ENCODE measurements at places on chromosomes 16 and 17. TPM values are rescaled to one million over a fixed set of nuclear protein-coding genes. Genes with fewer than 3 reads are reported as not detected.

DNA sequence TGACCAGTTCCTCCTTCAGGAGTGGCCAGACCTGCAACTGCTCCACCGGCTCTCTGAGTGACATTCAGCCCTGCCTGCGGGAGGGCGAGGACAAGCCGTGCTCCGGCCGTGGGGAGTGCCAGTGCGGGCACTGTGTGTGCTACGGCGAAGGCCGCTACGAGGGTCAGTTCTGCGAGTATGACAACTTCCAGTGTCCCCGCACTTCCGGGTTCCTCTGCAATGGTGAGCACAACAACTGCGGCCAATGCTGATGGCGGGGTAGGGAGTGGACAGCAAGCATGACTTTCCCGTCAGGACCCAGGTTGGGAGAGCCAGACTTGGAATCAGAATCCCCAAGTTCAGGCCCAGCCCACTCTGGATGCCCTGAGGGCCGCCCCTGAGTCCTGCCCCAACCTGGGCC, 12.2 kb downstream of the ITGB4 start:
- H3K36me3 ChIP-seq: no peaks in the 10 kb centered on the region
- no peaks in the 10 kb centered on the region for H3K27me3 ChIP-seq
- DNase-seq: no peak
- H3K27ac ChIP-seq: no peak overlapping the region

DNA sequence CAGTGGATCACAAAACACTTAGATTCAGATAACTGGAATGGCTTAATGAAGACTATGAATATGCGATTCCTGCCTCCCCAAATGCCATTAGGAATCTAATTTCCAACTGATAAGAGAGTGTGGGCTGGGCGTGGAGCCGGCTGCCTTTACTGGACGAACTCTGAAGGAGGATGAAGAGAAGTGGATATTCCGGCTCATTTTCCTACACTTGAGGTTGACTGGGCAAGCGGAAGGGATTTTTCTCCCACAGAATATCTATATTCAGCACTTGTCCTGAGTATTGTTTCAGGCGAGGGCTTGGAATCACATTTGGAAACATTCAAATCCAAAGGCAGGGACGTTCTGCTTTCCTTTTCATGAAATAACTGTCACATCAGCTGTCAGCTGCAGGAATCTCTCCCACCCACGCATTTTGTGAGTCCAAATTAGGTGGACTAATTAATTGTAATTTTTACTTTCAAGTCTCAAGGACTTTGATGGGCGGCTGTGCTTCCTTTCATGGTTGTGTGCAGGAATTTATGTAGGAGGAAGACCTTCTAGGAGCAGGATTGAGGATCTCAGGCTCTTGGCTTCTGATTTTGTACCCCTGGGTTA, 138.5 kb downstream of the PITPNC1 start:
- DNase-seq: no peak
- H3K4me3 ChIP-seq: no peak overlapping the region
- H3K27ac ChIP-seq: no peak overlapping the region
- H3K27me3 ChIP-seq: no peaks in the 10 kb centered on the region
- H3K36me3 ChIP-seq: no peaks in the 10 kb centered on the region

DNA sequence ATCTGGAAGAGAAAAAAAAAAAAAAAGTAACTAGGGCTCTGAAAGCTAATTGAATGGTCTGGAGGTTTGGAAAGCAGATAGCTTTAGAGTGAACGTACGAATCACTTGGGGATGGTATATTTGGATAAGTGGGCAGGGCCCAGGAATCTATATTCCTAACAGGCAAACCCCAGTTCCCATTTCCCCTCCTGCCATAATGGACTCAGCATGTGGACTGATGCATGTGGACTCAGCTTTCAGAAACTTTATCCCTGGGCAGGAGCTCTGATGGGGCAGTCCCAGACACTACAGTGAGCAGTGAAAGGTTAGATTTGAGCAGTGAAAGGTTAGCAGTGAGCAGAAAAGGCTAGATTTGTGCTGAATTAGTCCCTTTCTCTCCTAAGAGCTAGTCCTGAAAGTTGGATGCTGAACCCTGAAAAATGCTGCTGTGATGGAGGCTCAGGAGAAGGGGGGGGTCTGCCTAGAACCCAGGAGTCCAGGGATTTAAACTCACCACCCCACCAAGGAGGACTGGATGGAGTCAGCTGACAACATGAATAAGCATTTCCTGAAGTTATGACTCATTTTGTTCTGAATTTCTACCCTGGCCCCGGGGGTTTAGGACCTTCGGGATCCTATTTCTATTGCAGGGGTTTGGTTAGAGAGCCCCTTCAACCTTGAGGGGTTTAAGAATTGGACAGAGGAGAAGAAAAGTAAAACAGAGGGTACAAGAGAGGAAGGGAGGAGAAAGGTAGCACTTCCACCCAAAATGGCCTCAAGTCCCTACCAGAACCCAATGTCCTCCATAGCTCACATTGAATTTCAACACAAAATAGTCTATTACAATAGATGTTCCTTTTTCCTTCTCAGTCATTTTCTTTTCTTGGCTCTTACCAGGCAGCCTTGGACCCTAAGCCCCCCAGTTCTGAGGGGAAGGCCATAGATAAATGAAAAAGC, 10.3 kb upstream of the FZD2 start:
- H3K36me3 ChIP-seq: no peaks in the 10 kb centered on the region
- no peak for DNase-seq
- H3K27ac ChIP-seq: no peak overlapping the region
- no peak overlapping the region for H3K4me3 ChIP-seq

- no peak for DNase-seq
- H3K27me3 ChIP-seq: no peaks in the 10 kb centered on the region
- peaks cover 2% of the 10 kb centered on the region for H3K4me1 ChIP-seq
These were observed 50.1 kb downstream of the PRMT7 start for GRCh38 chr16:68360956-68361355.

- H3K4me3 ChIP-seq: no peak overlapping the region
- no peak overlapping the region for H3K27ac ChIP-seq
- H3K27me3 ChIP-seq: no peaks in the 10 kb centered on the region
- H3K36me3 ChIP-seq: no peaks in the 10 kb centered on the region
- no peak for DNase-seq
These were observed 327.3 kb upstream of the CDH8 start for GRCh38 chr16:62363501-62363900.

GRCh38 chr17:15238057-15238456, 27.1 kb downstream of the PMP22 start:
- no peak for DNase-seq
- no peak overlapping the region for H3K27ac ChIP-seq
- H3K36me3 ChIP-seq: no peaks in the 10 kb centered on the region

GRCh38 chr16:2468233-2468724, 2.8 kb upstream of the NTN3 start:
- H3K4me1 ChIP-seq: peaks cover 7% of the 10 kb centered on the region
- no peak overlapping the region for H3K27ac ChIP-seq
- no peaks in the 10 kb centered on the region for H3K36me3 ChIP-seq
- peaks cover 6% of the 10 kb centered on the region for H3K27me3 ChIP-seq
- H3K4me3 ChIP-seq: peak overlapping the region; percentile 47
- peak; percentile 45 for DNase-seq

DNA sequence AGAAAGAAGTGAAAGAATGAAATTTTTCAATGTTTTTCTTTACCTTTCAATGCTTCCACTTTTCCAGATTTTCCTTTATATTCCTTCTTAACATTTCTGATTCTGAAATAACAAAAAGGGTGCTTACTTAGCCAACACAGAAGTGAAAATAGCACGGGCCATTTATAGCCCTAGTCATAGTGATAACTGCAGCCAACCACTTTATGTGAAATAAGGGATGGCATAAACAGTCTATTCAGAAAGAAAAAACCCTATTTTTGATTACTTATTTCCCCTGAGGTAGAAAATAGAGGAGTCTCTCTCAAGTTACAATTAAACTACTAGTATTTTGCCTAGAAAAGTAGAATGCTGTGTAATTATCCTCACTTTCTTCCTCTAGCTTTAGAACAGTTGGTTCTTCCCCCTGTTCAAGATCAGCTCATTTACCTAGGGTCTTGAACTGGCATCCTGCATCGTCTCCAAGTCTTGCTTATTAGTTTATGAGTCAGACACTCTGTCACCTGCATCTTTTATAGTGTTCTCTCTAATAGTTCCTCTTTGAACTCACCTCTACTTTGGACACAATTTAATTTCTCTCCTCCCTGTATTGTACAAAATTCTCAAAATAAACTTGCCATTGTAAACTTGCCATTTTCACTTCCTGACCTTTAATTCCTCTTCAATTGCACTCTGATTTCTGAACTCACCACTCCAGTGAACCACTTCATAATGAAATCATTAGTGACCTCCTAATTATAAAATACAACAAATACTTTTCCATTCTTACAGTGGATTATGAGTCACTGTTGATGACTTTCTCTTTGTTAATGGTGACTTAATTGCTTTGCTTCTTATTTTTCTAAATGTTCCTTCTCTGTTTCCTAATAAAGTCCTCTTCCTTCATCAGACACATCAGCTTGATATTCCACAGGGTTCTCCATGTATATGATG, 23.6 kb downstream of the ABCA6 start:
- DNase-seq: no peak
- H3K27ac ChIP-seq: no peak overlapping the region
- no peaks in the 10 kb centered on the region for H3K27me3 ChIP-seq
- H3K4me1 ChIP-seq: peaks cover 2% of the 10 kb centered on the region

DNA sequence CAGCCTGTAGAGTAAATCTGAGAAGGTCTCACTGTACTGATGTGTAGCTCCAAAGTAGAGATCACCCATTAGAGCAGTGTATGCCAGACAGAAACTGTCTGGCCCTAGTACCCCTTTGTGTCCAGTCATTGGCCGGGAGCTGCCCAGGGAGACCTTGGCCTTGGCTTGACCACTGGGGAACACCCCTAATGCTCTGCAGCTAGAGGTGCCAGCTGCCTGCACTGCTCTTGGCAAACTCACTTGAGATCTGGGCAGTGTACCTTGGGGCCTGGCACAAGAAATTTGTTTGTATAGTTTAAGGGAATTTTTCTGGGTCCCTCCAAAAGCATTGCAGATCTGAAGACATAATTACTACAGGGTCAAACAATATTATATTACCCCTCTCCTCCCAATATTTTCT, 78.7 kb upstream of the MPHOSPH6 start:
- H3K4me3 ChIP-seq: no peak overlapping the region
- no peaks in the 10 kb centered on the region for H3K27me3 ChIP-seq
- no peak overlapping the region for H3K27ac ChIP-seq
- DNase-seq: no peak
- no peaks in the 10 kb centered on the region for H3K36me3 ChIP-seq
- H3K4me1 ChIP-seq: no peaks in the 10 kb centered on the region

- no peak overlapping the region for H3K4me3 ChIP-seq
- no peak for DNase-seq
- peaks cover 7% of the 10 kb centered on the region for H3K4me1 ChIP-seq
- no peaks in the 10 kb centered on the region for H3K36me3 ChIP-seq
These were observed 468.1 kb downstream of the SOX9 start for GRCh38 chr17:72588961-72589360.

DNA sequence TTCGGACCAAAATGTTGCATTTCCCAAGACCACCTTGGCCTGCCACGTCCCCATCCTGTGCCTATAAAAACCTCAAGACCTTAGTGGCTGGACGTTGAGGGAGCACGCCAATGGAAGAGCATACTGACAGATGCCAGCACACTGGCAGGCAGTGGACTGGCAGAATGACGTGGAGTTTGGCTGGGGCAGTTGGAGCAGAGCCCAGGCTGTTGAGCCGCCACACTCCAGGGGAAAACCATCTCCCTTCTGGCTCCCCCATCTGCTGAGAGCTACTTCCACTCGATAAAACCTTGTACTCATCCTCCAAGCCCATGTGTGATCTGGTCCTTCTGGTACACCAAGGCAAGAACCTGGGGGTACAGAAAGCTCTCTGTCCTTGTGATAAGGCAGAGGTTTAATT, 494.1 kb downstream of the CDH11 start:
- H3K36me3 ChIP-seq: no peaks in the 10 kb centered on the region
- H3K4me3 ChIP-seq: no peak overlapping the region
- no peak for DNase-seq
- H3K4me1 ChIP-seq: no peaks in the 10 kb centered on the region

- H3K27ac ChIP-seq: no peak overlapping the region
- DNase-seq: no peak
- H3K4me1 ChIP-seq: no peaks in the 10 kb centered on the region
- H3K4me3 ChIP-seq: no peak overlapping the region
- no peaks in the 10 kb centered on the region for H3K27me3 ChIP-seq
These were observed 38.0 kb upstream of the MNT start for GRCh38 chr17:2438823-2439222.

GRCh38 chr16:1330931-1331711, 2.3 kb upstream of the BAIAP3 start:
- H3K4me3 ChIP-seq: no peak overlapping the region
- no peaks in the 10 kb centered on the region for H3K36me3 ChIP-seq
- DNase-seq: no peak
- no peak overlapping the region for H3K27ac ChIP-seq
- no peaks in the 10 kb centered on the region for H3K27me3 ChIP-seq

GRCh38 chr17:72385475-72385874, 264.7 kb downstream of the SOX9 start:
- no peak for DNase-seq
- H3K36me3 ChIP-seq: no peaks in the 10 kb centered on the region
- no peaks in the 10 kb centered on the region for H3K4me1 ChIP-seq
- no peak overlapping the region for H3K4me3 ChIP-seq

GRCh38 chr17:82445542-82445941, 5.0 kb downstream of the CYBC1 start:
- no peaks in the 10 kb centered on the region for H3K27me3 ChIP-seq
- no peak overlapping the region for H3K4me3 ChIP-seq
- H3K4me1 ChIP-seq: peaks cover 17% of the 10 kb centered on the region
- H3K36me3 ChIP-seq: no peaks in the 10 kb centered on the region
- H3K27ac ChIP-seq: no peak overlapping the region
- DNase-seq: peak; percentile 29

- no peak overlapping the region for H3K4me3 ChIP-seq
- H3K27ac ChIP-seq: no peak overlapping the region
- no peak for DNase-seq
- peaks cover 5% of the 10 kb centered on the region for H3K4me1 ChIP-seq
These were observed 2.2 kb upstream of the SMTNL2 start for GRCh38 chr17:4582101-4582501.

DNA sequence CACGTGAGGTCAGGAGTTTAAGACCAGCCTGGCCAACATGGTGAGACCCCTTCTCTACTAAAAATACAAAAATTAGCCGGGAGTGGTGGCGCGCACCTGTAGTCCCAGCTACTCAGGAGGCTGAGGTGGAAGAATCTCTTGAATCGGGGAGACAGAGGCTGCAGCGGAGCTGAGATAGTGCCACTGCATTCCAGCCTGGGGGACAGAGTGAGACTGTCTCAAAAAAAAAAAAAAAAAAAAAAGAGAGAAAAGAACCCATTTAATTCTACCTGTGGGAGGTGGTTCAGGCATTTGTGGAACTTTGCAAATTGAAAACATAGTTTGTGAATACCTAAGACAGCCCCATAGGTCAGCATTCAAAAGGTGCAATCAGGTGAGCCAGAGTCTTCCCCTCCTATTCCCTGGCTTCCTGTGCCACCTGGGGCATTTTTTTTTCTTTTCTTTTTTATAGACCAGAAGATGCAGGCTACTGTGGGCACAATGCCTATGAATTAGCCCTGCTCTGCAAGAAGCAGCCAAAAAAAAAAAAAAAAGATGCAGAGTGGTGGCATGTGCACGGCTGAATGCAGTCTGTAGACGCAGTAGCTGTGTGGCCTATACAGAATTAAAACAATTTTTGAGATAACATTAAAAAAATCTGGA, 9.1 kb upstream of the SOCS3 start:
- no peak overlapping the region for H3K4me3 ChIP-seq
- DNase-seq: no peak
- peaks cover 16% of the 10 kb centered on the region for H3K4me1 ChIP-seq
- no peak overlapping the region for H3K27ac ChIP-seq
- no peaks in the 10 kb centered on the region for H3K36me3 ChIP-seq

Gene EFCAB13
- 9.1 TPM for polyA plus RNA-seq

Gene CES3
- 0.73 TPM for polyA plus RNA-seq

Gene TBC1D3G
- not detected for polyA plus RNA-seq

Gene CCL8
- polyA plus RNA-seq: 0.22 TPM

Gene OR2C1
- 0.30 TPM for polyA plus RNA-seq

Gene C17orf107
- 4.4 TPM for polyA plus RNA-seq

Gene ABCC11
- 0.07 TPM for polyA plus RNA-seq

Gene TPSD1
- polyA plus RNA-seq: not detected

All from ovary (tissue), 10 donors.